Activated T-cell treated with anti-CD3 and anti-CD28 coated beads, Interleukin-2, amount 50 U/mL, for 1 hour (primary cell): ENCODE measurements at places on chromosomes 6 and 20.

- DNase-seq: no peak
These were observed 33.5 kb downstream of the CARMIL1 start for GRCh38 chr6:25312703-25313102.

DNA sequence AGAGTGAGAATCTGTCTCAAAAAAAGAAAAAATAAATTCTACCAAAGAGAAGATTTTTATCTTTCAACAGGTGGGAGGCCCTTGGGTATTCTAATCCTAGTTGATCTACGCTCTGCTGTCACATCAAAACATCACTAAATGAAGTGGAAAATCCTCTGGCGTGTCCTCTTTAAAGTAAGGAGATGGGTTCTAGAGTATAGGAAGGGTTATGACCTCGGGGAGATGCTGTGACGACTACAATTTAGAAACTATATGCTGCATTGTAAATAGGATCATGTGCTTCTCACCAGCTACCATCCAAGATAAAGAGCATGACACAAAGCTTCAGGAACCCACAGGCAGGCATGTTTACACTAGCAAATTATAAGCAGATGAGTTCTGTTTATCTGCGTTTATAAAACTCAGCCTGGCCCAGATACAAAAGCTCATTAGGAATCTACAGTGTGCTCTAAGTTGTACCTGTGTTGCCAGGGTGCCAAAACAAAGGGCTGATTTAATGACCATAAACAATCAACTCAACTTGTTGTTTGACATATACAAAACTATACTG, 197.1 kb upstream of the PLN start:
- no peak for DNase-seq

DNA sequence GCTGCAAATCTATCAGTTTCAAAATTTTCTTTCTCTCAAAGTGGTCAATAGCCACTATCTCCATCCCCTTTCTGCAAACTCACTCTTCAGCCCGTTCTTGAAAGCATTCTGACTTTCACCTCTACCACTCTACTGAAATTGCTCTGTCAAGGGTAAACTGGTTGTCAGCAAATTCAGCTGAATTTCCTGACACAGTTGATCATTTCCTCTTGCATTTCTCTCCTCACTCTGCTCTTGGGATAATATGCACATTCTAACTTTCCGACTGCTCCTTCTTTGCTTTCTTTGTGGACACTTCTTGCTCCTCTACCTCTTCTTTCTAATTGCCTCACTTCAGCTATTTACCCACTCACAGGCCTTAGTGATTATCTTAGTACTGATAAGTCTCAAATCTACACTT, 73.7 kb upstream of the TINAG start:
- no peak for DNase-seq

DNA sequence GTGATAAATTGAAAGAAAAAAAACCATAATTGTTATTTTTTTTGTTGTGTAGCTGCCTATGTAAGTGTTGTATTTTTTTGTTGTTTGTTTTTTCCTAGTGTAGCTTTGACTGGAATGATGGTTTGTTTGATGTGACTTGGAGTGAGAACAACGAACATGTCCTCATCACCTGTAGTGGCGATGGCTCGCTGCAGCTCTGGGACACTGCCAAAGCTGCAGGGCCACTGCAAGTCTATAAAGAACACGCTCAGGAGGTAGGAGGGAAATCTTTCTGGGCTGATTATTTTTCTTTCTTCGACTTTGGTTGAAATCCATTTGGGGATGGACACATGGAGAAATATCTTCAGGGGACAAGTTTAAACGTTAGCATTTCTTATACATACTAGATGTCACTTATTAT, 3.8 kb downstream of the PEX7 start:
- DNase-seq: no peak

- DNase-seq: no peak
These were observed 571 bp downstream of the ITCH start for GRCh38 chr20:34363465-34364222.

- DNase-seq: no peak
These were observed 181.4 kb upstream of the ID4 start for GRCh38 chr6:19655744-19656143.

GRCh38 chr20:33097001-33097400, 17.6 kb downstream of the BPIFB4 start:
- DNase-seq: no peak

GRCh38 chr20:3115190-3116107, 30.9 kb upstream of the AVP start:
- peak; percentile 58 for DNase-seq

- DNase-seq: no peak
These were observed 5.9 kb downstream of the ULBP1 start for GRCh38 chr6:149969635-149970034.

DNA sequence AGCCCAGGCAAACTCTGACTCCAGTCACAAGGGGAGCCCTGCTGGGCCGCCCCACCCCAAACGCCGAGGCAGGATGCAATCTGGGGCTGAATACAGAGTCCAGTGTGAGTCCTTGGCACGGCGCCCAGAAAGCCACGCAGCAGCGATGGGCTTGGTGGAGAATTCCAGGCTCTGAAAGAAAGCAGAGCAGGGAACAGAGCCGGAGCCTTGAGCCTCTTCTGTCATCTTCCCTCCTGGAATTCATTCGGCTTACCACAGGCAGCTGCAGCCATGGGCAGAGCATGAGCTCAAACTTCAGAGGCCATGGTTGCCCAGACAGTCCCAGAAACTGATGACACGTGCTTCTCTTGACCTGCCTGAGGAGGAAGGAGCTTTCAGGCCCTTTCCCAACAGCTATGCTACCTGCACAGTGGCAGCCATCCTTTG, 441.1 kb upstream of the JARID2 start:
- no peak for DNase-seq

DNA sequence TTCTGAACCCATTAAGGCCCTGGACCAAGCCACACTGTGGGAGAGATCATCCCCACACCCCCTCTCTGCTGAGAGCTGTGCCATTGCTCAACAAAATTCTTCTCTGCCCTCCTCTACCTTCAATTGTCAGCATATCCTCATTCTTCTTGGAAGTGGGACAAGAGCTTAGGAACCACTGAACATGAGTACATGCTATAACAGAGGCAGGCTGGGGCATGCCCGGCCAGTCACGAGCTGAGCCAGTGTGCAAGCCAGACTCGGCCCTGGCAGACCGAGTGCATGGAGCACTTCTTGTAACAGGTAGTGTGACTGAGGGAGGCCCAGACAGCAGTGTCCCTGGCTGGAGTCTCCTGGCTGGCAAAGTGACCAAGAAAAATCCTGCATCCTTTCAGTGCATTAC, 149.2 kb downstream of the MOXD1 start:
- DNase-seq: no peak

GRCh38 chr20:62138204-62138543, 5.0 kb downstream of the PSMA7 start:
- no peak for DNase-seq

DNA sequence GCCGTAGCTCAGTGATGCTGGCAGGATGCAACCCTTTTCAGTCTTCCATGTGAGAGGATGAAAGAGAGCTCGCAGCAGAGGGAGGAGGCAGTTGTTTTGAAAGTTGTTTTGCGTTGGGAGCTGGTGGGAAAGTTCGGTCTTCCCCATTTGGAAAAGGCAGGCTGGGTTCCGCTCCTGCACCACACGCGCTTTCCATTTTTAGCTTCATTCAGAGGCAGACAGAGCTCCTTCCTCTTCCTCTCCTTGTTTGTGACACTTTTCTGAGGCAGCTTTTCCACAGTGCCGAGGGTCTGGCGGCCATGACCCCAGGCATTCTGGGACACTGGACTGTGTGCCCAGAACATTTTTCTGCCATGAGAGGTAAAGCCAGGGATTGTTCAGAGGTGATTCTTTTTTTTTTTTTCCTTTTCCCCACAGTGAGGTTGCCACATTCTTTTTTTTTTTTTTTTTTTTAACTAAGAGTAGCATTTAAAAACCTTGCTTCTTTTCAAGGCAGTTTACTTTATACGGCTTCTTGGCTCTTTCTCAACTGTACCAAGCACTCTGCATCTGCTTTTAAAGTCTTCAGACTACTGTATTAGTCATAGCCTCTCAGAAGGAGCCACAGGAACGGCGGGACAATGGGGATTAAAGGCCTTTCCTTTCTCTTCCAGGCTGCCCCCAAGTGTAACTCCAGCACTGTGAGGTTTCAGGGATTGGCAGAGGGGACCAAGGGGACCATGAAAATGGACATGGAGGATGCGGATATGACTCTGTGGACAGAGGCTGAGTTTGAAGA, 1.6 kb downstream of the PRDM1 start:
- no peak for DNase-seq
